ENCODE measurements at places on chromosomes 3 and 15.
A peak's percentile ranks its signal among the peaks of the same experiment; 100 is the strongest.

- peaks cover 41% of the 10 kb centered on the region for H3K4me1 ChIP-seq
- peak overlapping the region; percentile 97 for H3K27ac ChIP-seq
- no peak for DNase-seq
- H3K27me3 ChIP-seq, result no peaks in the 10 kb centered on the region
- H3K36me3 ChIP-seq, result peaks cover 47% of the 10 kb centered on the region
- H3K4me3 ChIP-seq, result peak overlapping the region; percentile 98
Observed at GRCh38 chr3:160448845-160449635, 546 bp downstream of the TRIM59 start.

DNA sequence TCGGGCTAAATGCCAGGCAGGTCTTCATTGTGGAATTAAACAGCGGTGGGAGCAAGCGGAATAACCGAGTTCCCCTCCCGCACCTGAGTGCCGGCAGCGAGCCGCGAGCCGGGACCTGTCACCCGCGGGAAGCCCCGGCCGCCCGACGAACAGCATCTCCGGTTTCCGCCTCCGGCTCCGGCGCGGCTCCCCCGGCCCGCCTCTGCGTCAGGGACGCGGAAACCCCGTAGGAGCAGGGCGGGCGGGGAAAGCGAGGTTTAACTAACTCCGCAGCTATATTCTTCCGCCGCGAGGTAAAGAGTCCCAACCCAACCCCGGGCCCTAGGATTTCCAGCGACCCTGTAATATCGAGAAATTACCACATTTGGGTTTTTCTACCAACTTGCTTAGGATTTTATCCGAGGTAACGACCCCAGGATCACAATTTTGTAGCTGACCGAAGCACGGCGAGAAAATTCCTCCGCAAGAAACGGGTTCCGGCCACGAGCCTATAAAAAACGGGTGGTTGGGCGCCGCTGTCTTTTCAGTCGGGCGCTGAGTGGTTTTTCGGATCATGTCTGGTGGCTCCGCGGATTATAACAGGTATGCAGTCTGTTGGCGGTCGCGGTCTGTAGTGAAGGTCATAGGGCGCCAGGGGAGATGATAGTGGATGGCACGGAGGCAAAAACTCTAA is at the start of gene EIF4A2:
Gene EIF4A2 (plus strand): TSS at position 520 of the 673 bp plus-strand sequence. CDS start 34 bp downstream, at position 554.
- H3K36me3 ChIP-seq, result peaks cover 58% of the 10 kb centered on the region
- peak within 1 kb of the TSS; percentile 100 for H3K27ac ChIP-seq
- H3K27me3 ChIP-seq, result no peaks in the 10 kb centered on the region
- H3K4me3 ChIP-seq, result peak within 1 kb of the TSS; percentile 100
- DNase-seq, result peak; percentile 94

DNA sequence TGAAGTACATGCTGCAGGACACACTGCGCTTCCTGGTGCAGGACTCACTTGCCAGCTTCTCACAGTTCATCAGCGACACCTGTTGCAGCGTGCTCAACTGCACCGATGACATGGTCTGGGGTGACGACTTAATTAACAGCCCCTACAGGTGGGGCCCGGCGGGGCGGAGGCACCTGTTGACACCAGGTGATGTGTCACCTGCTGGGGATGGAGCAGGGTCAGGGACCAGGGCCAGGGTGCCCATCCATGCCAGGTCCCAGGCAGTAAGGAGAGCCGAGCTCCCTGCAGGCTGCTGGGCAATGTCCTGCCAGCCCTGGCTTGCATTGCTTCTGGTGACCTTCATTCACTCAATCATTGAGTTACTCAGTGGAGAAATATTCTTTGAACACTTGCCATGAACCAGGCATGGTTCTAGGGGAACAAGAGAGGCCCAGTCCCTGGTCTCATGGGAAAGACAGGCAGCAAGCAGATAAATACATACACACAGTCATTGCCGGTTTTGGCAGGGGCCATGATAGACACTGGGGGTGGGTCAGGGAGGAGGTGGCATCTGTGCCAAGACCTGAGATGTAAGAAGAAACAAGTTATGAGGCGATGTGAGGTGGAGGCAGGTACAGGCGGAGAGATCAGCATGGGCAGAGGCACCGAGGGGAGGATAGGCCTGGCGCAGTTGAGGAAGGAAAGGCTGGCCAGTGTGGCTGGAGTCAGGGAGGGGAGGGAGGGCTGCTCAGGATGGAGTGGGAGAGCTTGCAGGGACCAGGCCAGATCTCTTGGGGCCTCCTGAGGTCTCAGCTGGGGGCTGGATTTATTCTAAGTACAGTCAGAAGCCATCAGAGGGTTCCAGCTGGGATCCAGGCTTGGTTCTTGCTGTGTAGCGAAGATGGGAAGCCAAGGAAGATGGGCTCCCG is 30.8 kb downstream of the DNAH1 start:
- H3K4me3 ChIP-seq, result no peak overlapping the region
- no peak overlapping the region for H3K27ac ChIP-seq
- DNase-seq, result no peak
- no peaks in the 10 kb centered on the region for H3K4me1 ChIP-seq

- H3K36me3 ChIP-seq, result no peaks in the 10 kb centered on the region
- H3K4me3 ChIP-seq, result no peak overlapping the region
- no peak for DNase-seq
- no peak overlapping the region for H3K27ac ChIP-seq
Observed at GRCh38 chr15:70119911-70120508, 22.3 kb upstream of the TLE3 start.

DNA sequence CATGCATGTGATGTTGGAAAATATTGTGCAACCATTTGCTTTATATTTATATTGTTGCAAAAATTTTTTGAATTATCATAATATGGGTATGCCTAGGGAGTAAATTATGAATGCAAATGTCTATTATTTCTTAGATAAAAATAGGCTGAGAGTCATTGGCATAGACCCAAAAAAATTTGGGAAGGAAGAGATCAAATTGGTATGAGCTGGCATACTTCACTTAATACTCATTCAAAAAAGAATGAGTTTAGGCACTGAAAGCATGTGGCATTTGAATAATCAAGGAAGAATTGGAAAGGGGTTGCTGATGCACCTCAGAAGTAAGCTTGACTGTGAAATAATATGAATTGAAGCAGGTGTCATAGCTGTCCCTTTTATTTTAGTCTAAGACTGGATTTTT is 764.0 kb upstream of the DPPA4 start:
- DNase-seq, result no peak
- H3K36me3 ChIP-seq, result no peaks in the 10 kb centered on the region
- no peaks in the 10 kb centered on the region for H3K27me3 ChIP-seq
- H3K4me3 ChIP-seq, result no peak overlapping the region
- peaks cover 2% of the 10 kb centered on the region for H3K4me1 ChIP-seq
- no peak overlapping the region for H3K27ac ChIP-seq

DNA sequence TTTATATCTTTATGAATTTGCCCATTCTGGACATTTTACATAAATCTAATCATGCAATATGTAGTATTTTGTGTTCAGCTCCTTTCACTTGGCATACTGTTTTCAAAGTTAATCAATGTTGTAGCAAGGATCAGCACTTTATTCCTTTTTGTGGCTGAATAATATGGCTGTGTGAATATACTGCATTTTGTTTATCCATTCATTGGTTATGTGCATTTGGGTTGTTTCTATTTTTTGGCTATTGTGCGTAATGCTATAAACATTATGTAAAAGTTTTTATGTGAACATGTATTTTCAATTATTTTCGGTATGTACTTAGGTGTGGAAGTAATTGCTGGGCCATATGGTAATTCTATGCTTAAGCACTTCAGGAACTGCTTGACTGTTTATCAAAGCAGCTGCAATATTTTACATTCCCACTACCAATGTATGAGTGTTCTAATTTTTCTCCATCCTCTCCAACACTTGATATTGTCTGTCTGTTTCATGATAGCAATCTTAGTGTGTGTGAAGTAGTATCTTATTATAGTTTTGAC is 101.3 kb upstream of the P2RY1 start:
- H3K36me3 ChIP-seq, result no peaks in the 10 kb centered on the region
- DNase-seq, result no peak
- H3K27me3 ChIP-seq, result no peaks in the 10 kb centered on the region

GRCh38 chr3:37532168-37532567 is 329.5 kb upstream of the CTDSPL start:
- no peak overlapping the region for H3K4me3 ChIP-seq
- H3K36me3 ChIP-seq, result no peaks in the 10 kb centered on the region
- no peaks in the 10 kb centered on the region for H3K4me1 ChIP-seq

DNA sequence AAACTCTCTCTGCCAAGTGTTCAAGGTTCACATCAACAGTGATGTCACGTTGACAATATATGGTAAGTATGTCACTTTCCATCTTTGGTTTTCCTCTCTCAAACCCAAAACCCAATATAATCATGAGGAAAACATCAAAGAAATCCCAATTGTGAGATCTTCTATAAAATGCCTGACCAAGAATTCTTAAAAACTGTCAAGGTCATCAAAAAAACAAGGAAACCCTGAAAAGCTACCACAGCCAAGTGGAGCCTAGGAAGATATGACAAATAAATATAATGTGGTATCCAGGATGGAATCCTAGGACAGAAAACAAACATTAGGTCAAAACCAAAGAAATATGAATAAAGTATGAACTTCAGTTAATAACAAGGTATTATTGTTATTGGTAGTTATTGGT is 85.2 kb upstream of the CCDC39 start:
- H3K4me3 ChIP-seq, result no peak overlapping the region
- no peaks in the 10 kb centered on the region for H3K4me1 ChIP-seq
- H3K27ac ChIP-seq, result no peak overlapping the region
- H3K27me3 ChIP-seq, result peaks cover 3% of the 10 kb centered on the region

- H3K27me3 ChIP-seq, result no peaks in the 10 kb centered on the region
- H3K4me3 ChIP-seq, result no peak overlapping the region
- H3K4me1 ChIP-seq, result peaks cover 3% of the 10 kb centered on the region
Observed at GRCh38 chr3:144273601-144274000, 302.0 kb downstream of the DIPK2A start.

DNA sequence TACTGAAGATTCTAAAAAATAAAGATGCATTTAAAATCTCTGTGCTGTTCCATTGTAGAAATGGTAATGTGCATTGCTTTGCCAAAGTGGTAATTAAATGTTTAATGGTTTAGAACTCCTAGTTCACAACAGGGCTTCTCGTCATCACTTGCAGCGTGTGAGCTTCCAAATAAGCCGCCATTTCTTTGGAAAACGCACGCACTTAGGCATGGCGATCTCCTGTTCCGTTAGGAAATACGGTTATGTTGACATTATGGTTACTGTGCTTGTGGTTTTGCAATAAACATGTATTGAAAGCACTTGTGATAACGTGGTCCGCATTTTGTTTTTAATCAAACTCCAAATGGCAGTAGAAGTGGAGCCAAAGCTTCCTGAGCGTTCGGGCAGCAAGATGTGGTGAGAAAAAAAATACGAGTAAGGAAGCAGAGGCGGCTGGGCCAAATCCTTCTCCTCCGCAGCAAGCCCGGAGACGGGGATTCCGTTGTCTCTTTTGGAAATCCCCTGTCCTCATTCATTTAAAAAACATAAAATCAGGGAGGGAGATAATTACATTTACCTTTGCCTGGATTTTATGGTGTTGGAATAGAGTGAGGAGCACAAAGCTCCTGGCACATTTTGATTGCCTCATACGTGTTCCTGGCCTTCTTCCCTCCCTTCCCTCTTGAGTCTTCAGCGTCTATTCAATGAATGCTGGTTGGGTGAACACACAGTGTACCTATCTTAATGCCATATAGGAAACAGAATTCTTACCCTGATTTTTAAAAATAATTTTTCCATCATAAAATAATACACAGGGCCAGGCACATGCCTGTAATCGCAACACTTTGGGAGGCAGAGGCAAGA is 97.5 kb downstream of the SLC49A4 start:
- H3K27me3 ChIP-seq, result peaks cover 5% of the 10 kb centered on the region
- no peak for DNase-seq
- H3K4me3 ChIP-seq, result no peak overlapping the region
- peaks cover 18% of the 10 kb centered on the region for H3K4me1 ChIP-seq
- no peak overlapping the region for H3K27ac ChIP-seq

DNA sequence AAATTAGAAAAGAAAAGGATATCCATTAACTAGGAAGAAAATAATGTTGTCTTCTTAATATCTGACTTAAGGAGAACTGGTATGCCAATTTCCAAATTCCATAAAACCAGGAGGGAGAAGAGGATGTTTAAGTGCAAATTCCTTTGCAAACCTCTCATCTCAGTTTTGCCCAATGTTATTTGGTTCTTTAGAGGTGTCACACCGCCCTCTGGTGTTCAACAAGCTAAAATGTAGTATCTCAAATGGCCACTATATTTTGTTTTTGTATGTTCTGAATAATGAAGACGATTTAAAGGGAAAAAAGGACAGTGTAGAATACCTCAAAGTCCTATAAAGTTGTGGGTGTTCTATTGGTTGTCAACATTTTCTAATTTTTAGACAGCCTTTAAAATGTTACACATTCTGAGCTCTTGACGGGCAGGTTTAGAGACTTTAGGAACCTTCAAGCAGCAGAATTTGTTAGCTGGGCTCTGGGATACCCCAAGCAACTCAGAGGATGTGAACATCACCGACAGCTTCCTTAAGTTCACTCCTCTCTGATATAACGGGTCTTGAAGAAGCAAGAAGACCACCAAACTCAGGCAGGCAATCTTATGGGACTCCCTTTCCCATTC is 458.3 kb downstream of the MFSD1 start:
- H3K27me3 ChIP-seq, result peaks cover 10% of the 10 kb centered on the region
- no peak overlapping the region for H3K4me3 ChIP-seq
- no peak for DNase-seq
- no peaks in the 10 kb centered on the region for H3K36me3 ChIP-seq
- no peaks in the 10 kb centered on the region for H3K4me1 ChIP-seq

GRCh38 chr3:152269831-152270734 is 1.4 kb downstream of the MBNL1 start:
- peak overlapping the region; percentile 92 for H3K27ac ChIP-seq
- DNase-seq, result peak; percentile 65
- H3K4me1 ChIP-seq, result peaks cover 56% of the 10 kb centered on the region
- H3K27me3 ChIP-seq, result no peaks in the 10 kb centered on the region

- no peak overlapping the region for H3K4me3 ChIP-seq
- H3K4me1 ChIP-seq, result peaks cover 2% of the 10 kb centered on the region
- no peaks in the 10 kb centered on the region for H3K36me3 ChIP-seq
- peaks cover 14% of the 10 kb centered on the region for H3K27me3 ChIP-seq
Observed at GRCh38 chr15:70347321-70348225, 249.9 kb upstream of the TLE3 start.

- H3K4me1 ChIP-seq, result peaks cover 1% of the 10 kb centered on the region
- no peak for DNase-seq
- no peaks in the 10 kb centered on the region for H3K27me3 ChIP-seq
- H3K36me3 ChIP-seq, result no peaks in the 10 kb centered on the region
- no peak overlapping the region for H3K27ac ChIP-seq
- no peak overlapping the region for H3K4me3 ChIP-seq
Observed at GRCh38 chr15:41568350-41569017, 9.5 kb downstream of the TYRO3 start.

- H3K36me3 ChIP-seq, result no peaks in the 10 kb centered on the region
- H3K27me3 ChIP-seq, result no peaks in the 10 kb centered on the region
- no peaks in the 10 kb centered on the region for H3K4me1 ChIP-seq
- no peak overlapping the region for H3K27ac ChIP-seq
- H3K4me3 ChIP-seq, result no peak overlapping the region
- DNase-seq, result no peak
Observed at GRCh38 chr3:155308831-155309230, 15.3 kb upstream of the STRIT1 start.

- peaks cover 5% of the 10 kb centered on the region for H3K4me1 ChIP-seq
- peaks cover 77% of the 10 kb centered on the region for H3K36me3 ChIP-seq
- H3K27me3 ChIP-seq, result no peaks in the 10 kb centered on the region
- H3K4me3 ChIP-seq, result no peak overlapping the region
- no peak for DNase-seq
Observed at GRCh38 chr15:61888074-61888780, 172.0 kb downstream of the VPS13C start.

Measured in activated T-cell treated with anti-CD3 and anti-CD28 coated beads, Interleukin-2, amount 50 U/mL, for 24 hours (primary cell).